ENCODE measurements at places on chromosomes 13 and 19. TPM values are rescaled to one million over a fixed set of nuclear protein-coding genes. Genes with fewer than 3 reads are reported as not detected.

The FFAR3 gene
- not detected for polyA plus RNA-seq

The EDNRB gene
- polyA plus RNA-seq, result 153 TPM

GRCh38 chr19:32691952-32692726 is 518 bp downstream of the NUDT19 start:
- DNase-seq, result peak; percentile 58

GRCh38 chr13:80988391-80989151 is 647.6 kb upstream of the SPRY2 start:
- no peak for DNase-seq
